ENCODE measurements at places on chromosomes 3 and 15.

GRCh38 chr3:98886525-98886924, 15.0 kb downstream of the DCBLD2 start:
- DNase-seq: no peak

DNA sequence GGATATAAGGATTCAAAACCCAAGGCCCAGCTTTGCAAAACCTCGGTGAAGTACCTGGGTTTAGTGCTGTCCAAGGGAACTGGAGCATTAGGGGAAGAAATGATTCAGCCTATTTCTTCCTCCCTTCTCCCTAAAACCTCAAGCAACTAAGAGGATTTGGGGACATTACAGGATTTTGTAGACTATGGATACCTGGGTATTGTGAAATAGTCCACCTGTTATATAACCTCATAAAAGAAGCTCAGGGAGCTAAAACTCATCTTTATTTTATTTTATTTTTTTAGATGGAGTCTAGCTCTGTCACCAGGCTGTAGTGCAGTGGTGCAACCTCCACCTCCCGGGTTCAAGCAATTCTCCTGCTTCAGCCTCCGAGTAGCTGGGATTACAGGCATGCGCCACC, 8.7 kb upstream of the SMCO1 start:
- no peak for DNase-seq

- DNase-seq: no peak
Observed at GRCh38 chr3:133137042-133137996, 99.1 kb downstream of the TMEM108 start.

GRCh38 chr3:3847994-3848922, 49.0 kb downstream of the LRRN1 start:
- DNase-seq: no peak

DNA sequence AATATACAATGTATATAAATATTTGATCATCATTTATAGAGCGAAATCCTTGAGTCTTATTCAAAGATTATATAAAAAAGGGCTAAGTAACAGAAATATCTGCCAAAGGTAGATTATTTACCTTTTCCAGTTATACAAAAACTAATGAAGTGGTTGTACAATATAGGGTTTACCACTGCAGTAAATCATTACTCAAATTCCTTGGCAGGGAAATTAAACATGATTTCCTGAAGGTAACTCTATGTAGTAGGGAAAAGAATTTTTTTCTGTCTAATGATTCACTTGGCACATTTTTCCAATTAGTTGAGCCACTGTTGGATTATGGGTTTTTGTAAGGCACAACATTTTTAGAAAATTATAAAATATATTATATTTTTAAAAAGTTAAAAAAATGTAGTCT, 129.6 kb downstream of the NR2F2 start:
- no peak for DNase-seq

DNA sequence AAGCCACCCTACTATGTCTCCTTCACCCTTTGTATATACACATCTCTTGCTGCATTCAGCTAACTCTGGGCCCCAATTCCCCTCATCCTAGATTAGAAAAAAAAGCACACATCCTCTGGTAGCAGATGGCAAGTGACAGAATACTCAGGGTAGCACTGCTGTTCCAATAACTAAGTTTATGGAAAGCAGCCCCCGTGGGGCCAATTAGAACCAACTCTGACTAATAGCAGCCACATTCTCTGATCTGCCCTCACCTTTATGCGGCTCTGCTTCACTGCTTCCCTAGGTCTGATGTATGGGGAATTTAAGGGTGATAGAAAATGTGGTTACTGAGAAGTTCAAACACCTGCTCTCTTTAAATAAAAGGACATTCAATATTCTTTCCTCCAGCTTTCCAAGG, 74.9 kb upstream of the SETMAR start:
- DNase-seq: no peak

DNA sequence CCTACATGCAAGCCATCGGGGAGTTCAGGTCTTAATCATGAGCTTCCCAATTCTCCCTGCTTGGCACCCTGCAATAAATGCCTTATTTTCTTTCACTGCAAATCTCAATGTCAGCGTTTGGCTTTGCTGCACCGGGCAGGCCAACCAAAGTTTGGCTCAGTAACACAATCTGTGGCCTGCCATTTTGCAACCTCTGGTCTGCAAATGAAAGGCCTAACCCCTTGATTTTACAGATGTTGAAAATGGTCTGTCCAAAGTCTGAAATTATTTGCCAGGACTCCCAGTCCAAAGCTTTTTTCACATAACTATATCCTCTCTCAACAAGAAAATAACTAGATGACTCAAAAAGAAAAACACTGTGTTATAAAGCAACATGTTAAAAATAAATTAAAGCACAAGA, 34.0 kb upstream of the LEKR1 start:
- no peak for DNase-seq

DNA sequence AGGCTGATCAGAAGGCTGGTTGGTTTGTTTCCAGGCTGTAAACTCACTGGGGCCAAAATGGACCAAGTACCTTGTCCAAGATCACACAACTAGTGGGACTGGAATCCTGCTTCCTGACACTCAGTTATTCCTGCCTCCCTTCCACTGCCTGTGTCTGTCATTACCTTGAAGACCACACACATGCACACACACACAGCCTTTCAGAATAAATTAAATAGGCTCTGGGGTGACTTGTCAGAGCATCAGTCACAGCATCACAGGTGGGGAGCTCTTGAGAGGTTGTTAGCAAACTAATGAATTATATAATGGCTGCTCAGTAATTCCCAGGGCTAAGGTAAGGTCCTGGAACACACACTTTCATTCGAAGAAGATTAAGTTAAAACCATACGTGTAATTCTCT, 231.8 kb downstream of the UACA start:
- DNase-seq: no peak

GRCh38 chr3:177830411-177830849, 633.1 kb upstream of the TBL1XR1 start:
- DNase-seq: no peak

GRCh38 chr15:40830884-40831283, 2.4 kb upstream of the PPP1R14D start:
- DNase-seq: no peak

GRCh38 chr3:110697961-110698360, 373.7 kb upstream of the NECTIN3 start:
- DNase-seq: no peak

GRCh38 chr3:87196879-87197278, 30.2 kb upstream of the CHMP2B start:
- DNase-seq: no peak

GRCh38 chr3:115141033-115141757, 5.9 kb downstream of the ZBTB20 start:
- no peak for DNase-seq

DNA sequence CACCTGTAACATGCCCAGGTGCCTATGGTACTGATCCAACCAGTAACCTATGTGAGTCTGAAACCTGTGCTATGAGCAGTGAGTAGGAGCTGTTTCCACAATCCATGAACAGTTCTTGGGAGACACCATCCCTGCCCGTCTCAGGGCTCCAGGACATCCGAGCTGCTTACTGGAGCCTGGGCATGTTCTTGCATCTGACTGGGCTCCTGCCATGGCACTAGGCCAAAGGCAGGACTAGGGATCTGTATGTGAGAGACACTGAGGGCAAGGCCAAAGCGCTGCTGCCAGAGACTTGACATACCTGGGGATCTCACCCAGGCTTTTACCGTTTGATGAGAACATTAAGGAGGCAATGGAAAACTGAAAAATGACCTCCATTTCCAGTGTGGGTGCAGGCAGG, 59.8 kb downstream of the WDR76 start:
- DNase-seq: no peak

DNA sequence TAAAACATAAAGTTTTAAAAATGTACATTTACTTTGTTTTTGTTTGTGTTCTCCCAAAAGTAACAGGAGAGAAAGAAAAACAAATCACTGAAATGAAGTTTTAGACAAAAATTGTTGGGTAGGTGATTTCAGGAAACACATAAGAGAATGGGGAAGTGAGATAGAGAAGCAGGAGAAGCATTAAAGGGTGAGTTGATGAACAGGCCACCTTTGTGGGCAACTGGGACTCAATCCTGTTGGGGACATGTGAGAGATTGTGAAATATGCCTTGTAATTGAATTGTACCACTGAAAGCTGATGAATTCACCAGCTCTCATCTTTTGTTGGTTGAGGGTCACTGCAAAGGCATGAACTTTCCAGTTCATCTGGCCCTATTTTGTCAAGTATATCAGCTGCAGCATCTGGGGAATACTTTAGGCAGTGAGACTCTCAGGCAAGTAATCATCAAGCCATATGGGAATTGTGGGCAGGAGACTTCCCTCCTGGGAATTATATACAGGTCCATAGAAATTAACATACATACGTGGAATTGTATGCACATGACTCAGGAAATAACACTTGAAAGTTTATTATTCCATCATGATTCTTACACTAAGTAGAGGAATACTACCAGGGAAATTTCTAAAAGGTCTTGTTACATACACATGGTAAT, 181.0 kb downstream of the ZBBX start:
- no peak for DNase-seq

GRCh38 chr15:91168457-91168856, 68.4 kb downstream of the SV2B start:
- DNase-seq: no peak

- DNase-seq: no peak
Observed at GRCh38 chr3:77563012-77563411, 523.1 kb downstream of the ROBO2 start.

- no peak for DNase-seq
Observed at GRCh38 chr15:77656294-77656693, 23.6 kb upstream of the LINGO1 start.

- DNase-seq: no peak
Observed at GRCh38 chr3:120145542-120146285, 51.5 kb upstream of the GSK3B start.

DNA sequence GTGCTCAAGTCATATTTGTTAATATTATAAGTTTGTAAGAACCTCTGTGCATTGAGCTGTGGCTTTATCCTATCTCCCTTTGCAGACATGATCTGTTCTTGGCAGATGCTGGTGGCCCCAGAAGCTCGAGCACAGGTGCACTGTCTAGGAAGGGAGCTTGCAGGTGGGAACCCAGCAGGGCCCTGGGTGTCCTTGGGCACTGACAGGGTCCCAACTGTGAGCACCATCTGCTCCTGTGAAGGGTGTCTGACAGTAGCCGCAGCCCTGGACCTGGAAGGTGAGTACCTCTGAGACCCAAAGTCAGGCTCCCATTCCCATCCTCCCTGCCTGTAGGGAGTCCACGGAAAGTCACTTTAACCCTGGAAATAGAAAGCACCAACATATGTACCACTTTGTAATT, 2.4 kb upstream of the REC114 start:
- DNase-seq: no peak

DNA sequence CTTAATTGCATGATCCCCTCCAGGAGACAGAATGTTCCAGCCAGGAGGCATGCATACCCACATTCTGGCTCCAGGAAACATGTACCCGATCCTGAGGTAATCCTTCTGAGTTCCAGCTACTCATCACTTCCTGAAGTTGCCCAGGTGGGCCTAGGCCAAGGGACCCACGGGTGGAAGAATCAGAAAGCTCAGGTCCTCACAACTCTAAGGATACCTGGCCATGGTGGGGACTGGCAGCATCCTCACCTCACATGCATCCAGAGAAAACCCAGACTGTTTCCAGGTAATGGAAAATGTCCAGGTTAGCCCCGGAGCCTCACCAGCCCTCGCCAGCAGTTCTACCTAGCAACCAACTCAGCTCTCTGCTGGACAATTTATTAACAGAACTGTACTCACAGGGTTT, 78.2 kb downstream of the DAPK2 start:
- no peak for DNase-seq

GRCh38 chr15:39156166-39156565, 424.7 kb upstream of the THBS1 start:
- DNase-seq: no peak

GRCh38 chr3:49563040-49563578, 8.8 kb downstream of the BSN start:
- DNase-seq: no peak

- no peak for DNase-seq
Observed at GRCh38 chr3:197674741-197675562, 61.8 kb downstream of the RUBCN start.

DNA sequence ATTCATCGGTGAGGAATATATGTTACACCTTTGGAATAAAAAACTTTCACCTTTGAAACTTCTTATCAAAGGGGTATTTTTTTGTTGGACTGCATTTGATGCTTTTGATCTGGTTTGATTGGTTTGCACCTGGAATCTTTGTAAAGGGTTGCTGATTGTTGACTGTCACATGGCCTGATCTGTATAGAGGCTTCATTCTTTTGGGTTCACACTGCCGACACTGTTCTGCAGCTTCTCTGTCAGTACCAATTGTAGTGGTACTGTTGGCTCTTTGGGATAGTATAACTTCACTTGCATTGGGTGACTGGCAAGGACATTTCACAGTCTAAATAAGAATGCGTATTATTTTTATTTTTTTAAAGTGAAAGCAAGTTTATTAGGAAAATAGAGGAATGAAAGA, 155.7 kb downstream of the DOCK3 start:
- no peak for DNase-seq

- no peak for DNase-seq
Observed at GRCh38 chr15:33007303-33007855, 187.1 kb downstream of the FMN1 start.

GRCh38 chr15:41629463-41629862, 30.7 kb upstream of the MGA start:
- no peak for DNase-seq

- DNase-seq: no peak
Observed at GRCh38 chr15:66284271-66284670, 9.1 kb upstream of the DIS3L start.

DNA sequence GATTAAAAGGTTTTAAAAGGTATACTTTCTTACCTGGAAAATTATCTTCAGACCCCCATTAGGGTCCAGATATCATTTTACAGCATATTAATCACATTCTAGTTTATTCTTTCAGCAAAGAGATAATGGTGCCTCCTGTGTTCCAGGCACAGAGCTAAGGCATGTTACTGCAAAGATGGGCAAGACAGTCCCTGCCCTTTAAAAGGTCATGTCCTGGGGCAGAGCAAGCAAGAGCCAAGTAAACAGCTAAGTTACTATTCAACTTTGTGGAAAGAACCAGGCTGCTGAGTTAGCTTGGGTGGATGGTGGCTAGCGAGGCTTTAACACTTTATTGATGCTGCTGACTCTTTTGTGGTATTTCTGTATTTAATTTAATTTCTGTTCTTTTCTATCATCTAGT, 75.0 kb downstream of the LRRC28 start:
- DNase-seq: no peak

DNA sequence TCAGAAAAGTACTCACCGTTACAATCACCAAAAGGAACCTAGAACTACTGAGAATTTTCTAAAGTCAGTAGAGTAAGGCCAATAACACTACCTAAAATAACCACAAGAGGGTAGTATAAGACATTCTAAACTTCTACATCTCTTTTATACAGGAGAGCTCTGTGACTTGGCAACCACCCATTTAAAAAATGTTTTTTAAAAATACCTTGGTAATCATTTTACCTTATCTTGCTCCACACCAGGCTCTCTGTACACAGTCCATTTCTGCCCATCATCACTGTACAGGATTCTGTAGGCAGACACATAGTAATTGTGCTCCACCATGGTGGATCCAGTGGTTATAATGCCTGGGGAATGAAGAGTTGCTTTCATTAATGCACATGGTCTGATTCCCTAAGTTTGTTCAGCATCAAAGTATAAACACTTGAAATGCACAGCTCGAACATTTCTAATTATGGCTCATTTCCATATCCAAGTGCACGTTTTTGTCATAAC, 54.5 kb downstream of the ST3GAL6 start:
- no peak for DNase-seq
